ENCODE measurements at places on chromosomes 12 and 14.
A peak's percentile ranks its signal among the peaks of the same experiment; 100 is the strongest.

GRCh38 chr12:110641521-110641920 is 27.6 kb downstream of the TCTN1 start:
- no peak for DNase-seq

GRCh38 chr12:1533205-1533601 is 61.2 kb downstream of the FBXL14 start:
- DNase-seq: peak; percentile 44

DNA sequence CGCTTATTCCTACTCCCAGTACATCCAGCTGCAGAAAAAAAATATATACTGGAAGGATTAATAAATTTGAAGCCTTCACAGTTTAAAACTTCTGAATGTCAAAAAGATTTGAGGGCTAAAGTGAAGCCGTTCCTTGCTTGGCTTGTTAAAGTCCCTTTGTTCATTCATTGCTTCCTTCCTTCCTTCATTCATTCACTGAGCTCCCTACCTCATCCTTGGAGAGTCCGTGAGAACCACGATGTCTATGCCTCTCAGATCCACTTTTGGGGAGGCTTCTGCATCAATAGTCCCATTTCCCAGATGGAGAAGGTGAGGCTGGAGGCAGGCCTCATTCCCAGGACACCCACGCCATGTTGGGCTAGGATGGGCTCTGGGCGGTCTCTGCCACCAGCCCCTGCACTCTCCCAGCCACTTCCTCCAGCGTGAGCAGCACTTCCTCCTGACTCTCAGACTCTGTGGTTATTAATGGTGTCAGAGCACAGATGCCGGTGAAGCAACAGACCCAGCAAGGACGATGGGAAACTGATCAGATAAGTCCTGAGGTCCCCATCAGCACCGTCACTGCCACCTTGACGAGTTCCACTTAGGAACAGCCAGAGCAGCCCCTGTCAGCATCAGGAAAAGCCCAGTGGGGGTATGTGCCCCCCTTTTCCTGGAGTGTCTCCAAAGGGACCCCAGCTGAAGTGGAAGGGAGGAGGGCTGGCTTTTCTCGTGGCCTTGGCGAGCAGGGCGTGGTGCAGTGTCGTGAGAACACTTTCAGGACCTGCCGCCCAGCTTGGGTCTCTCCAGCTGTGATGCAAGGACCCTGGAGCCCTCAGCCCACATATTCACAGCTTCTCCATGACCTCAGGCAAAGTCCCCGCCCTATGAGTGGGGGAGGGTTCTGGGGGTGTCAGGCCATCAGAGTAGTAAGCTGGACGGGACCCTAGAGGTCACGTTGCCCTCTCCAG is 21.2 kb downstream of the ASB2 start:
- no peak for DNase-seq

DNA sequence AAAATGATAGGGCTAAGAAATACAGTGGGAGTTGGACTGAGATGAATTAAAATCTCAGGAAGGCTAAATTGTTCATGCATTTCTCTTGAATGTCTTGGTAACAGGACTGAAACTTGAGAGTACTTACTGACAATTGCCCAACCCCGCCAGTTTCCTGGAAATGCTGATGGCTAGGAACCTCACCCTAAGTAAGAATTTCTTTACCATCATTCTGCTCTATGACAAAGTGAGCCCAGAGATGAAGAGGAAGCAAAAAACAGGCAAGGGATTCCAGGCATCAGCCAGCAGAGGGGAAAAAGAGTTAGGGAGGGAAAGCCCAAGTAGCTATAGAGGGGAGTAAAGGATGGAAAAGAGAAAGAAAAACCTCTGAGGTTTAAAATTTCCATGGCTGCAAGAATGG is 397.7 kb downstream of the MDGA2 start:
- DNase-seq: no peak

DNA sequence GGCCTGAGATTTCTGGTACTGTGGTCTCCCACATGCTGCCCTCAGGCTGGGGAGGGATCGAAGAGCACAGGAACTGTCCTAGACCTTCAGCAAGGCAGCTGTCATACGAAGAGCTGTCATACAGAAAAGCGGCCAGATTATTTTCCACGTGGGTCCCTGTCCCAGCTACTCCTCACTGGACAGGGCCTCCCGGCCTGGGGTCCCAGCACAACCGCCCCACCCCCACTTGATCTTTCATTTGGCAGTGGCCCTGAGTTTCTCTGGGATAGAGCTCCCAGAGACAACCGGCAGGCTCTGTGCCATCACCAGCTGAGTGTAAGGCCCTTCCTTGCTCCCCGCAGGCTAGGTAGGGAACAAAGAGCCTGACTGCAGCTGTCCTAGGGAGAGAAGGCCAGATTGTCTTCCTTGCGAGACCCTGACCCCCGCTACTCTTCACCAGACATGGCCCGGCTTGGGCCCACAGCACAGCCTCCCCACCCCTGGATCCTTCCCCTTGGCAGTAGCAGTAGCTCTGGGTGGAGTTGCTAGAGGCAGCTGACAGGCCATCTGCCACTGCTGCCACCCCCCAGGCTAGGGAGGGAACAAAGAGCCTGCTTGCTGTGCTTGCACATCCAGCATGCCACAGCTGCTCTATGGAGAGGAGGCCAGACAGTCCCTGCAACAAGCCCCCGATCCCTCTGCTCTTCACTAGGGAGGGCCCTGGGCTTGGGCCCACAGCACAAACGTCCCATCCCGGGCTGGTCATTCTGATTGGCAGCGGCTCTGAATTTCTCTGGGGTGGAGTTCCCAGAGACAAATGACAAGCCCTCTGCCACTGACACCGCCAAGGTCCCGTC is 3.1 kb upstream of the OR4N2 start:
- DNase-seq: peak; percentile 7

GRCh38 chr12:64061868-64062375 is 160.2 kb downstream of the KICS2 start:
- no peak for DNase-seq

GRCh38 chr14:65847075-65847847 is 434.7 kb downstream of the FUT8 start:
- DNase-seq: no peak
